Esophagus muscularis mucosa (tissue), 4 donors: ENCODE measurements at places on chromosomes 12 and 14. TPM values are rescaled to one million over a fixed set of nuclear protein-coding genes. Genes with fewer than 3 reads are reported as not detected.
A peak's percentile ranks its signal among the peaks of the same experiment; 100 is the strongest.

The TBC1D30 gene
- total RNA-seq = 4.0 TPM

GRCh38 chr12:83008703-83009102, 322.0 kb downstream of the TMTC2 start:
- H3K27me3 ChIP-seq = no peaks in the 10 kb centered on the region
- DNase-seq = no peak
- no peaks in the 10 kb centered on the region for H3K36me3 ChIP-seq
- H3K27ac ChIP-seq = no peak overlapping the region
- no peaks in the 10 kb centered on the region for H3K4me1 ChIP-seq
- H3K4me3 ChIP-seq = no peak overlapping the region

DNA sequence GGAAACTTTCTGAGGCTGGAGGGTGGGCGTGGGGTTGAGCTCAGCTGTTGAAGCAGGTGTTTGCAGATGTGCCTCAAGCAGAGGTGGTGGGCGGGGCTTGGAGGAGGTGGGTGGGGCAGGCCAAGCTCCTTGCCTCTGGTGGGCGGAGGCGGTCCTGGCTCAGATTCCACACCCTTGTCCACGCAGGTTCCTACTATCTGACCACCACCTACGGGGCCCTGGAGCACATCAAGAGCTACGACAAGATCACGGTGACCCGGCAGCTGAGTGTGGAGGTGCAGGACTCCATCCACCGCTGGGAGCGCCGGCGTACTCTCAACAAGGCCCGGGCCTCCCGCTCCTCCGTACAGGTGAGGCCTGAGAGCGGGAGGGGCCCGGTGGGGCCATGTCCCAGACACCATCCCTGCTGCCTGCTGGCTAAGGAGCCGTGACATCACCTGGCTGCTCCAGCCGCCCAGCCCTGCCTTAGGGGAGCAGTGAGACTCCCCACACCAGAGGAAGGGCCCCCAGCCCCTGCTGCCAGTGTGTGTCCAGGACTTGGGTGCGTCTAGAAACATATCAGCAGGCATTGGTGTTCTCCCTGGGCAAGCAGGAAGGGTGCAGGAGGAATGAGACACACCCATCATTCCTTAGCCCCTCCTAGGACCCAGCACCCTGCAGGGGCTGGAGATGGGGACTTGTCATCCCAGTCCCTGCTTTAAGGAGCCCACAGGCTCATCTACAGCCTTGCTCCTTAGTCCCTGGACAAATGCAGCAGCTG, 63.4 kb downstream of the LGMN start:
- H3K4me3 ChIP-seq = no peak overlapping the region
- H3K36me3 ChIP-seq = no peaks in the 10 kb centered on the region
- H3K27ac ChIP-seq = no peak overlapping the region

The AQP5 gene
- not detected for total RNA-seq

The PIWIL1 gene
- not detected for total RNA-seq

GRCh38 chr12:68335462-68335861, 3.3 kb upstream of the MDM1 start:
- H3K4me3 ChIP-seq = no peak overlapping the region
- H3K36me3 ChIP-seq = no peaks in the 10 kb centered on the region
- H3K27ac ChIP-seq = peak overlapping the region; percentile 74
- no peaks in the 10 kb centered on the region for H3K27me3 ChIP-seq
- peaks cover 46% of the 10 kb centered on the region for H3K4me1 ChIP-seq
- no peak for DNase-seq

DNA sequence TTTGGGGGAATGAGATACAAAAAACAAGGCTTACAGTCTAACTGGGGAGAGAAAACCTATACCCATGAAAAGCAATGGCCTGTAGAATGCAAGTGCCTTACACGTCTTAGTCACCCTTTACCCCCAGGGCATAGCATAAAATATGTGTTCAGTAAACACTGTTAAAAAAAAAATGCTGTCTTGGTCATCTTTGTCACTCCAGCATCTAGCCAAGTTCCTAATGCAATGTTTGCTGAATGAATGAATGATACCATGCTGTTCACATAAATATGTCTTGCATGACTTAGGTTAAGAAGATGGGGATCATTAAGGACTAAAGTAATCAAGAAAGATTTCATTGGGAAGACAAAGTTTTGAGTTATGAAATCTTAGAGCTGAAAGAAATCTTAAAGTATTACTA, 38.5 kb downstream of the PPP2R5E start:
- no peak for DNase-seq
- no peaks in the 10 kb centered on the region for H3K36me3 ChIP-seq
- peaks cover 23% of the 10 kb centered on the region for H3K4me1 ChIP-seq
- no peak overlapping the region for H3K4me3 ChIP-seq
- H3K27ac ChIP-seq = no peak overlapping the region

- H3K27ac ChIP-seq = no peak overlapping the region
- H3K4me1 ChIP-seq = peaks cover 5% of the 10 kb centered on the region
- H3K36me3 ChIP-seq = no peaks in the 10 kb centered on the region
- H3K4me3 ChIP-seq = no peak overlapping the region
- no peaks in the 10 kb centered on the region for H3K27me3 ChIP-seq
These were observed 535.4 kb downstream of the RPS29 start for GRCh38 chr14:49050822-49051221.

GRCh38 chr12:112299704-112300103, 82.5 kb downstream of the HECTD4 start:
- H3K27me3 ChIP-seq = no peaks in the 10 kb centered on the region
- peaks cover 30% of the 10 kb centered on the region for H3K36me3 ChIP-seq
- DNase-seq = no peak
- no peak overlapping the region for H3K27ac ChIP-seq
- H3K4me3 ChIP-seq = no peak overlapping the region

DNA sequence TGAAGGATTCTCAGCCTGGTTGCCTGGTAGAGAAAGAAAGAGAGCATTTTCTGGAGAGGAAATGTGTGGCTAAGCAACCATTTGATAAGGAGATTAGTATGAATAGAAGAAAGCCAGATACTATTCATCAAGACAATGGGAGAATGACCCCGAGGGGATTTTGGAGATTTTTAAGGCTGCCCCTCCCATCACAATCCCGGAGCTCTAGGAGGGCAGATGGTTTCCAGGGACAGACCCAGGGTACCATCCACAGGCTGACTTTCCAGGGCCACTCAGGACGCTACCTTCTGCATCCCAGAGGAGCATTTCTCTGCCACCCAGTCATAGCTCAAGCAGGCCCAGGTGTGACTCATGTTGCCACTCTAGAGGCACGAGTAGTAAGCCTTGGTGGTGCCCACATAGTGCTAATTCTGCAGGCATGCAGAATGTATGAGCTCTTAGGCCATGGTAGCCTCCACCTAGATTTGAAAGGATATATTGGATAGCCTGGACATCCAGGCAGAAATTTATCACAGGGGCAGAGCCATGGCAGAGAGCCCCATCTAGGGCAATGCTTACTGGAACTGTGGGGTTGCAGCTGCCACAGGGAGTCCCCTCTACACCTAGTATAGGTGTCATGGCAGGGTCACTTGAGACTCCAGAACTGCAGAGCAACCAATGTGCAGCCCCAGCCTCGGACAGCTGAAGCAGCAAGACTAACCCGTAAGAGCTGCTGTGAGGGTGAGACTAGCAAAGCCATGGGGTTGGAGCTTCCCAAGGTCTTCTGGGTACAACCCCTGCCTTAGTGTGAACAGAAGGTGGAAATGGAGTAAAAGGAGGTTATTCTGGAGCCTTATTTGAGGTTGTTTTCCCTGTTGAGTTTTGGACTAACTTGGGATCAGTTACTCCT, 366.0 kb downstream of the ZFP36L1 start:
- DNase-seq = no peak
- no peak overlapping the region for H3K27ac ChIP-seq
- no peaks in the 10 kb centered on the region for H3K36me3 ChIP-seq

The ITGB7 gene
- 1.1 TPM for total RNA-seq

- H3K36me3 ChIP-seq = no peaks in the 10 kb centered on the region
- no peaks in the 10 kb centered on the region for H3K27me3 ChIP-seq
- H3K4me1 ChIP-seq = no peaks in the 10 kb centered on the region
- no peak overlapping the region for H3K27ac ChIP-seq
These were observed 44.0 kb downstream of the PAH start for GRCh38 chr12:102873077-102873476.

- peak overlapping the region; percentile 72 for H3K27ac ChIP-seq
- DNase-seq = no peak
- H3K36me3 ChIP-seq = peaks cover 5% of the 10 kb centered on the region
- H3K27me3 ChIP-seq = no peaks in the 10 kb centered on the region
- H3K4me3 ChIP-seq = no peak overlapping the region
- peaks cover 99% of the 10 kb centered on the region for H3K4me1 ChIP-seq
These were observed 129.5 kb downstream of the DAAM1 start for GRCh38 chr14:59317798-59318505.

- H3K36me3 ChIP-seq = no peaks in the 10 kb centered on the region
- no peaks in the 10 kb centered on the region for H3K4me1 ChIP-seq
- no peak for DNase-seq
- H3K4me3 ChIP-seq = no peak overlapping the region
- H3K27me3 ChIP-seq = no peaks in the 10 kb centered on the region
These were observed 793.3 kb downstream of the DIO2 start for GRCh38 chr14:79417961-79418360.

DNA sequence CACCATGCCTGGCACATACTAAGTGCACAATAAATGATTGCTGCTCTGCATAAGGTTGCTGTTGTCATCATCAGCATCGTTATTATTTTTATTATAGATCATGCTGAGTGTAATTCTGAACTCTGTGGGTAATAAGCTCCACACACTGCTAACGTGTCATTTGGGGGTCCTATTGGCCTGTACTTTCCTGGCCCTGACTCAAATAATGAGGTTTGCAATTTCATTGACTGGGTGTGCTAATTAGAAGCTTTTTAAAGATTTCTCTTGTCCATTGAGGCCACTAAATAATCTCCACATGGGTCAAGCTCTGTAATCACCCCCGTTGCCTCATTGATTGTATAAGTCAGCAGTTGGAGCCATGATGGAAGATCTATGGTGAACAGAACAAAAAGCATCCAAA, 320.8 kb upstream of the TMPO start:
- H3K27me3 ChIP-seq = no peaks in the 10 kb centered on the region
- H3K27ac ChIP-seq = no peak overlapping the region
- no peak for DNase-seq
- H3K4me1 ChIP-seq = no peaks in the 10 kb centered on the region

DNA sequence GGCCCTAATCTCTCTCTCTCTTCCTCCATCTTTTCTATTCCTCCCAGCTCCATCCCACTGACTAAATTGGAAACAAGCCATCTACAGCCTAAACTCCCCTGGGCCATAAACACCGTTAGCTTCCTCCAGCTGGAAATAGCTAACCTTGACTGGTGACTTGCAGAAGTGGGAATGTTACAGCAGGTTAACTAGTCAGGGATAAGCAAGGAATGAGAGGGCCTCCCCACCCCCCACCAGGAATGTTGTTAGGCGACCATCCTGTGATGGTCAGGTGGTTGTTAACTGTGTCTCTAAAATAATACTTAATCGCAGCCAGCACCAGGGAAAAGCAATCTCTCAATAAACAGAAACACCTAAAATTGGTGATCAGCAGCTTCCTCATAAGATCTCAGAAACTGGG, 40.8 kb downstream of the MIS18BP1 start:
- no peak overlapping the region for H3K27ac ChIP-seq
- DNase-seq = no peak
- no peak overlapping the region for H3K4me3 ChIP-seq
- H3K36me3 ChIP-seq = peaks cover 74% of the 10 kb centered on the region

The MUCL1 gene
- not detected for total RNA-seq

The MOAP1 gene
- 69.1 TPM for total RNA-seq

DNA sequence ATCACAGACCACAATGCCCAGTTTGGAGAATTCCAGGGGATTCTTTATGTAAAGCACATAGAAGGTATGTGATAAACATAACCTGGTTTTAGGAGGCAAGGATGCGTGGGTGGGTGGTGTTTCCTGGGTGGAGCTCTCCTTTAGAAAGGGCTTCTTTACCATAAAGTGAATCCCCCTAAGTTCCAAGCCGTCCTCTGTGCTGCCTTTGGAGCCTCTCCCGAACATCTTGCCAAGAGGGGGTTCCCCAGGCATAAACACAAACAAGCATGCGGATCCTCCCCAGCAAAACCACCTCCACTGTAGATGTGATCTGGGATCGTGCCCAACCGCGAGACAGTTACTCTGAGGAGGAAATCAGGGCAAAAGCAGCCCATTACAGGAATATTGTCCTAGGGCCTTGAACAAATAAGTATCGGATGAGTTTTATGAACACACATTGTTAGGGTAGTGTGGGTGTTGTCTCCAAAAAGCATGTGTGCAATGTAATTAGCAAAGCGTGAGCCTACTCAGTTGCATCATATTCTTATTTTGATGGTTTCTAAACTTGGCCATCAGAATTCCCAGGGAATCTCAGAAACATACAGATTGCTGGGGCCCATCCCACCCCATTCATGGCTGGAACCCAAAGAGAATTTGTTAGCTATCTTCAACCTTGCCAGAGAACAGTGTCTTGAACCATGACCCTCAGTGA, 48.8 kb upstream of the CORO1C start:
- peaks cover 19% of the 10 kb centered on the region for H3K36me3 ChIP-seq
- no peak overlapping the region for H3K4me3 ChIP-seq
- no peak for DNase-seq
- H3K27me3 ChIP-seq = no peaks in the 10 kb centered on the region
- H3K27ac ChIP-seq = peak overlapping the region; percentile 28

The RIMBP2 gene
- total RNA-seq = 0.83 TPM

DNA sequence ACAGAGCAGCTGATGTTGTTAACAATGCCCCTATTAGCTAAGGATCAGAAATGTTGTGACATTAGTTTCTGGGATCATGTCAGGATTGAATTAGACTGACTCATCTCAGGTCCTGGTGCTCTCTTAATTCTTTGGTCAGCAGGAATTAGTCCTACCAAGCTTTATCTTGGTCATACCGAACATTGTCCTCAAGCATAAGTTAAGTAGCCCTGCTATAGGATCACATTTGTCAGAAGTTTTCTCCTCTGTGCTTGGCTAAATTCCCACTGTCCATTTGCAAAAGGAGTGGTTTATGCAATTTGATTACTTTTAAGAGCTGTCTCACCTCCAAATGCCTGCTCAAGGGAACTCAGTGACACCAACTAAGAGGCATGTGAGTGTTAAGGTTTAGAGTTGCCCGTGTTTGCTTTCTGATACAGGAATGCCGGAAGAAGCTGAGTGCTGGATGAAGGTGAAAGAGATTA, 48.4 kb upstream of the IFNG-AS1 start:
- no peak for DNase-seq
- H3K4me3 ChIP-seq = no peak overlapping the region
- no peaks in the 10 kb centered on the region for H3K36me3 ChIP-seq
- peak overlapping the region; percentile 25 for H3K27ac ChIP-seq

- H3K4me1 ChIP-seq = peaks cover 8% of the 10 kb centered on the region
- peak overlapping the region; percentile 47 for H3K4me3 ChIP-seq
- peaks cover 21% of the 10 kb centered on the region for H3K36me3 ChIP-seq
- no peak for DNase-seq
- no peak overlapping the region for H3K27ac ChIP-seq
These were observed 267 bp downstream of the CFAP251 start for GRCh38 chr12:121918679-121919038.
